Neural progenitor cell (in vitro differentiated cells): ENCODE measurements at places on chromosomes 16 and 17.
A peak's percentile ranks its signal among the peaks of the same experiment; 100 is the strongest.

- no peaks in the 10 kb centered on the region for H3K27me3 ChIP-seq
- peaks cover 63% of the 10 kb centered on the region for H3K4me1 ChIP-seq
- peak; percentile 78 for DNase-seq
- no peaks in the 10 kb centered on the region for H3K36me3 ChIP-seq
- H3K27ac ChIP-seq = no peak overlapping the region
Measured at GRCh38 chr16:17386229-17386628, 84.5 kb downstream of the XYLT1 start.

DNA sequence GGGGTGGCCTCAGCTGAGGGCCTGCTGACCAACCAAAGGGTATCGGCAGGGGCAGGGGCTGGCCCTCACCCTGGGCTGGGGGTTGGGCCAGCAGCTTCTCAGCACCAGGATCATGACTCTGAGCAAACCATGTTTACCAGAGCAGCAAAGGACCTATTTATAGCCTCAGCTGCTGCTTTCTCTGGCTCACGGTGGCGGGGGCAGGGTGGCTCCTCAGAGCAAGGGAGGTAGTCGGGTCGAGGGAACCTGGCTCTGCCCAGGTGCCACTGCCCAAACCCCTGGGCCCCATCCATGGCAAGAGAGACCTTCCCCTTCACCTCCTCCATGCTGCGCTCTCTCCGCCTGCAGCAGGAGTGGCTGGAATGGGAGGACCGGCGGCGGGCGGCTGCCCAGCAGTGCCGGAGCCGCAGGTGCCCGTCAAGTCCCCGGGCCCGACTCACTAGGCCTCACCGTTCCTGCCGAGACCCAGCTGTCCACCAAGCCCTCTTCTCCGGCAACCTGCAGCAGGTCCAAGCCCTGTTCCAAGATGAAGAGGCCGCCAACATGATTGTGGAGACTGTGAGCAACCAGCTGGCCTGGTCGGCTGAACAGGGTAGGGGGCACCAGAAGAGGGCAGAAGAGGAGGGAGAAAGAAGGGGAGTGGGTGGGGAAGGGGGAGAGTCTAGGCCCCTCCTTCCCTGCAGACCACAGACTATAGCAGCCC, at the start of gene ASB16:
TSS of gene ASB16 (plus strand) at position 206 of the 703 bp plus-strand sequence. CDS start at position 292, 86 bp downstream.
- H3K36me3 ChIP-seq = no peaks in the 10 kb centered on the region
- H3K27ac ChIP-seq = no peak within 1 kb of the TSS
- DNase-seq = peak; percentile 40

DNA sequence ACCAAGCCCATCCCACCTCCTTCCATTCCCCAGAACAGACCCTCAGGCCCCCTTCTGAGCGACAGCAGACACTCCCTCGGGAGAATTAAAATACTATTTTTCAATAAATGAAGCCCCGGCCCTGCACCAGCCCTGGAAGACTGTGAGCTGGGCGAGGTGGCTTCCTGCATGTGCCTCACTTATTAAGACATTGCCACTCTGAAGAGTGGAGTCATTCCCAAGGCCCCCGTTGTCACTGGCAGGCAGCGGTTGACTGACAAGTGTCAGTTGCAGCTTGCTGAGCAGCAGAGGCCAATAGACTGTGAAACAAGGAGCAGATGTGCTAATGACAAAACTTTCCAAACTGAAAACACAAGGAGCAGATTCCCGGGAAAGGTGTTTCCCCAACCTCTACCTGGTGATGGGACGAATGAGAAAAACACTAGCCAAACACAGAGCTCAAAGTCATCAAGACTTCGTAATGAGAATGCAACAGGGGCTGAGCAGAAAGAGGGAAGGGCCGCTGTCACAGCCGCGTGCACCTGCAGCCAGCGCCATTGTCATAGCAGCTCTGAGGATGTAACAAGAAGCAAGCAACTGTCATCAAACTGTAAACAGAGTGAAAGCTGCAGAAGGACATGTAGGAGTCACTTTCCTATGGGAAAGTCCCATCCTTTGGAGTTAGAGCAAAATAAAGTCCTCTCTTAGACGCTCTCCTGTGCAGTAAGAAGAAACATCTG, 232.1 kb downstream of the C16orf78 start:
- no peaks in the 10 kb centered on the region for H3K36me3 ChIP-seq
- no peaks in the 10 kb centered on the region for H3K27me3 ChIP-seq
- no peak overlapping the region for H3K27ac ChIP-seq
- H3K4me1 ChIP-seq = peaks cover 16% of the 10 kb centered on the region
- DNase-seq = no peak
- H3K4me3 ChIP-seq = no peak overlapping the region

DNA sequence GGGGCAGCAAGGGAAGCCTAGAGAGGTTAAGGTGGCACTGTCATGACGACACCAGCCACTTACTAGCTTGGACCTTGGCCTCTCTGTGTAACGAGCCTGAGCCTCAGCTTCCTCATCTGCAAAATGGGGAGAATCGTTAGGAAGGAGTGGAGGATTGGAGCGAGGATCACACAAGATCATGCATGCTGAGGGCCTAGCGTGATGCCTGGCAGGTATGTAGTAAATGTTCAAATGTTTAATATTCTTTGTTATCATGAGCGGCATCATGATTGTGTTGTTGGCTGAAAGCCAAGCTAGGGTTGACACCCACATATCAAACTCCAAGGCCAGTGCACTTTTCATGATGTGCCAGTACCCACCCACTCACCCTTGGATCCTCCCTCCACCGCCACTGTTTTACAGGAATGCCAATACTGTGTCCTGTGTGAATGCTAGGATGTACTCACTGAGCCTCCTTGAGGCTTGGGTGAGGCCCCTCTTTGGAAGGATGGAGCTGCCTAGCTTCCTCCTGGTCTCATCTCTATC, 192.5 kb downstream of the MSI2 start:
- no peak overlapping the region for H3K4me3 ChIP-seq
- peaks cover 25% of the 10 kb centered on the region for H3K4me1 ChIP-seq
- no peaks in the 10 kb centered on the region for H3K36me3 ChIP-seq
- DNase-seq = no peak
- H3K27ac ChIP-seq = no peak overlapping the region
- H3K27me3 ChIP-seq = no peaks in the 10 kb centered on the region

DNA sequence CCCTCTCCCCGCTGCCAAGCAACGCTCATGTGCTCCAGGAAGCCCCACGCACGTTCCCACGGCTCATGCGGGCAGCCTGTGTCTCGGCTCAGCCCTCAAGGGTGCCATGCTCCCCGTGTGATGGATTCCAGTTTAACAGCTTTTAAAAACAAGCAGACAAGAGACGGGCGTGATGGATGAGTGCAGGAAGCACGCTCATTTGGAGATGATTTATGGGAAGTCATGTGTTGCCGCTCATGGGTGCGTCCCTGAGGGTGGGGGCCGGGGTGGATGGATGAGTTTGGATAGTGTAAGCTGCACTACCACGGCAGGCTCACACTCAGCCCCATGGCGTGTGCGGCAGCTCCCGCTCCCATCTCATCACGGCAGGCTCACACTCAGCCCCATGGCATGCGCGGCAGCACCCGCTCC, 132.8 kb downstream of the RBFOX3 start:
- no peak for DNase-seq
- H3K27ac ChIP-seq = no peak overlapping the region
- H3K36me3 ChIP-seq = no peaks in the 10 kb centered on the region
- no peaks in the 10 kb centered on the region for H3K27me3 ChIP-seq
- no peak overlapping the region for H3K4me3 ChIP-seq
- peaks cover 14% of the 10 kb centered on the region for H3K4me1 ChIP-seq
